ENCODE measurements at places on chromosomes 13 and 19. TPM values are rescaled to one million over a fixed set of nuclear protein-coding genes. Genes with fewer than 3 reads are reported as not detected.

GRCh38 chr19:17505223-17505622, 6.2 kb upstream of the PGLS start:
- no peak for DNase-seq

- peak; percentile 2 for DNase-seq
These were observed 86.1 kb downstream of the KLF12 start for GRCh38 chr13:74047931-74048600.

DNA sequence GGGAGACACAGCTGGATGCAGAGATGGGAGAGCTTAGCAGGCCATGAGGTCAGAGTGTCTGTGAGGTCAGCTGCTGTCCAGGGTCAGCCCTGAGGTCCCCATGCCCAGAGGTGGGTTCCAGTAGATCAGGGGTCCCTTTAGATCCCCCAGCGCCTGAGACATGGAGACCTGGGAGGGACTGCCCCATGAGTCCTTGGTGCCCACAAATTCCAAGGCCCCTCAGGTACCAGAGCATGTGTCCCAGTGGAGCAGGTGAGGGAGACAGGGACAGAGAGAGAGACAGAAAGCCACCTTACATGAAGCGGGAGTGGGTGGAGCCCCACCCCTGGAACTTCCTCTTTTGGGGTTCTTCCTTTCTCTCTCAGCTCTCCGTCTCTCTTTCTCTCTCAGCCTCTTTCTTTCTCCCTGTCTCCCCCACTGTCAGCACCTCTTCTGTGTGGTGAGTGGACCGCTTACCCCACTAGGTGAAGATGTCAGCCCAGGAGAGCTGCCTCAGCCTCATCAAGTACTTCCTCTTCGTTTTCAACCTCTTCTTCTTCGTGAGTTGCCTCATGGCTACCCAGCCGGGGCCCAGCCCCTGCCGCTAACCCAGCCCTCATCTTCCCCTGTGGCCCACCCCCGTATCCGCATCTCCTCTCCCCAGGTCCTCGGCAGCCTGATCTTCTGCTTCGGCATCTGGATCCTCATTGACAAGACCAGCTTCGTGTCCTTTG, at the start of gene CD37:
Gene CD37 (plus strand): TSS at position 336 of the 713 bp plus-strand sequence. CDS start 135 bp downstream, at position 471.
- no peak for DNase-seq

DNA sequence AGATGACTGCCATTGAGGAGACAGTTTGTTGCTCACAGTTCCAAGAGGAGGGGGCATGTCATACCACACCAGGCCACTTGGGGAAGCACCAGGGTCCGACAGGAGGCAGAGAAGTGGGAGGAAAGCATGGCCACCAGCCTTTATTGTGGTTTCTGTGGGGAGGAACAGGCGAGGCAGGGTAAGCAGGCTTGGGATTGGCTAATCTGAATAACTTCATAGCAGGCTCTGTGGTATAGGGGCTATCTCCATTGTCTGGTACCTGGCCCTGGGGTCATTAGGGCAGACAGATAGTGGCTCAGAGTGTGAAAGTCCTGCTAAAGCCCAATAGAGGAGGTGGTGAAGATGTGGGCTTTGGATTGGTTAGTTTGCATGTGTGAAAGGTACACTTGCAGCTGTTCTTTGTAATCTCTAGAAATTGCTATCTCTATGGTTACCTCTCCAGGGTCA, 35.5 kb downstream of the CBY2 start:
- DNase-seq: no peak

DNA sequence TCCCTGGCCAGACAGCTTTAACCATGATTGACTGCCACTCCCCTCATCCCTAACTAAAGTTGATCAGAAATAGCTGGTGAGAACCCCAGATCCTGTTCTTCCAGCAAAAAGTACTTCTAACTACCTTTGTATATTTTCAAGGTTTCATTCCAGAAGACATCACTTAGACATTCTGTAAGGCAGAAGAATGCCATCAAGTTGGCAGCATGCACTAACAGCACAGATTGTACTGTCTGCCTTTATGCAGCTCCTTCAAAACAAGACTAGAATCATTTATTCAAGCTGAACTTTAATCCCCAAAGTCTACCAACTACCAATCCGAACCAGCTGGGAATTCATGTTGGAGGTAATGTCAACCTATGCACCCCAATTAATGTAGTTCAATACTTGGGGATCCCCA, 167.6 kb upstream of the KLHL1 start:
- DNase-seq: no peak

DNA sequence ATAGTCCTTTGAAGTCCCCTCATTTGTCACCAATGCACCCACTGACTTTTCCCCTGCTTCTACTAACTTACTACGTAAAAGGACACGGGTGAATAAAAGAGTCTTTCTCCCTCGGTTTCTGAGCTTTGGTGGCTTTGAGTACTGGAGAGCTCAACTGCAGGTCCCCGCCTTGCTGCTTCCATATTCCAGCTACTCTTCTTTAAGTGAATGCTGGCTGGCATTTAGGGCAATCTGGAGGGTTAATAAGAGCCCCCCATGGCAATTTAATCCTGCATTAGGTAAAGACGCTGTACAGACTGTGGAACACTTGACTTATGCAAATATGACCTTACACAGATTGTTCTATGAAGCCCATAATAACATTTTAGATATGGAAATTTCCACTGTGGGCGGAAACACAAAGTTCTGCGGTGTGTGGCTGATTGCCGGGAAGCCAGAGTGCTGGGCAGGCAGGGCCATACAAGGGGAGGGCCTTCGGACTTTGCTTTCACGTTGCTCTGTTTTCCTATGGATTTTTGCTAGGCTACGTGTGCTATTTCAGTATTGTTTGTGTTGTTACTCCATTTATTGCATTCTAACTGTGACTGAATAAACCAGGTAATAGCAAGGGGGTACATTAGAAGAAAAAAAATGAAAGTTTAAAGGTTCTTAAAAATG, 97.5 kb downstream of the SLC10A2 start:
- DNase-seq: no peak

DNA sequence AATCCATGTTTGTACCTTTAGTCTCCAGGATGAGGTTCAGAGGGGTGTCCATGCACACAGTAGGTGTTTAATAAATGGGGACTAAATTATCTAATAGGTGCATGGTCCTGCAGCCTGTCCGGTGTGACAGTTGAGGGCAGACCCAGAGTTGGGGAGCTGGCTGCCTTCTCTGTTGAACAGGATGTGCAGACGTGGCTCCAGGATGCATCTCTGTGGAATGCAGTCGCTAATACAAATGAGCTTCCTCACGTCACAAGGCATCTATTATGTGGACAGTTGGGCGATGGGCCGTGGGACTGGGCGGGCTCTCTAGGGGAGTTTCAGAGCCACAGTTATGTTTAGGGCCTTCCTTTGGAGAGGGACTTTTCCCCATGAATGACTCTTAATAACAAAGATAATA, 71.0 kb downstream of the SIPA1L3 start:
- DNase-seq: peak; percentile 96

The ICAM1 gene
- not detected for total RNA-seq

The IGSF23 gene
- not detected for total RNA-seq

The ONECUT3 gene
- not detected for total RNA-seq

The ZNF433 gene
- total RNA-seq: not detected

The LYL1 gene
- total RNA-seq: not detected

All from Caki2 (cell line).